ENCODE measurements at places on chromosomes 11 and 22.

DNA sequence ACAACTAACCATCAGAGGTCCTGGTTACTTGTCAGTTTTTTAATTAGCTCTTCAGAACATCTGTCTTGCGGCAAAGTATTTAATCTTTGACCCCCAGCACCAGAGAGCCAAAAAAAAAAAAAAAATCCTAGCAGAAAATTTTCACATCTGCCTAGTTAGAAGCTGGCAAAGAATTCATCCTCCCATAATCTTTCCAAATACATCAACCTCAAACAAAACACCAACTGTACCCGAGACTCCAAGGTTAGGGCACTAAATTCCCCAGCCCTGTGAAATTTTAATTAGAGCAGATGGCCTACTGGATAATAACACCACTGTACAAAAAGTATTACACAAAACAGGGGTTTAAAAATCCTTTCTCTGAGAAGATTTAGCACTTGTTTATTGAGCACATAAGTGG, 55.7 kb downstream of the RAB38 start:
- DNase-seq: no peak

DNA sequence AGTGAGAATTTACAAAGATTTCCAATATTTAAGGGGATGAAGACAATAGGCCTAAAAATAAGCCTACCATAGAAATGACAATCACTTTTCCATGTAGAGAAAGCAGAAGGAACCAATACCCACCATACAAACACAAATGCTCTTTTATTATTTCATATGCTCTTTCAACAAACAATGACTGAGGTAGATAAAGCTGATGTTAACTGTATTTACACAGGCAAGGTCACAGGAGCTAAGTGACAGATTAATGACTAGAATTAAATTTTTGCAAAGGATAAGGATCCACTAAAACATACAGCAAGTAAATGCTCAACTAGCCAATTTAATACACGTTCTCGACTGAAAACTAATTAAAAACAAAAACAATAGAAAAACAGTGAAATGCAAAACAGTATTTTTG, 34.2 kb downstream of the PICALM start:
- no peak for DNase-seq

- no peak for DNase-seq
Measured at GRCh38 chr11:14106303-14107049, 144.0 kb downstream of the SPON1 start.

GRCh38 chr11:78039919-78040671, 17.0 kb upstream of the KCTD14 start:
- DNase-seq: no peak

GRCh38 chr11:133821776-133822175, 23.5 kb downstream of the SPATA19 start:
- no peak for DNase-seq

- DNase-seq: no peak
Measured at GRCh38 chr11:103202048-103202651, 92.9 kb downstream of the DYNC2H1 start.

DNA sequence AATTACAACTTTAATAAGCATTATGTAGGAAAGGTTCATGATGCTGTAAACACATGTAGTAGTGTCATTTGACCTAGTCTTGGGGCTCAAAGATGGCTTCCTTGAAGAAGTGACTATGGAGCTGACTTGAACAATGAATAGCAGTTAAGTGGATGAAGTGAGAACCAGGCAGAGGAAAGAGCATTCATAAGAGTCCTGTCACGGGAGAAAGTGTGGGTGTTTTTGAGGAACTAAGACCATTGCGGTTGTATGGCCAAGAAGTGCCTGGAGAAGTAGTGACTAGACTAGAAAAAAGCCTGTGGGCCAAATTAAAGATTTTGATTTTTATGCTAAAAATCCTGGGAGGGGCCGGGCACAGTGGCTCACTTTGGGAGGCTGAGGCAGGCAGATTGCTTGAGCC, 7.2 kb upstream of the IL18BP start:
- DNase-seq: no peak
